Stimulated activated CD8-positive, alpha-beta memory T cell treated with anti-CD3 and anti-CD28 coated beads, Interleukin-15, amount 100 ng/mL, for 1 hour (primary cell): ENCODE measurements at places on chromosomes 1 and 21.

- DNase-seq: no peak
Observed at GRCh38 chr1:198655459-198656121, 16.8 kb downstream of the PTPRC start.

GRCh38 chr1:6212193-6212959 is 6.5 kb downstream of the RNF207 start:
- DNase-seq: no peak

- no peak for DNase-seq
Observed at GRCh38 chr1:22218618-22219250, 75.8 kb upstream of the WNT4 start.

- no peak for DNase-seq
Observed at GRCh38 chr1:213119794-213120193, 68.8 kb downstream of the RPS6KC1 start.
